ENCODE measurements at places on chromosomes 4 and X. TPM values are rescaled to one million over a fixed set of nuclear protein-coding genes. Genes with fewer than 3 reads are reported as not detected.

Gene ASB11
- not detected for total RNA-seq

Gene SLIT2
- total RNA-seq, result 2.4 TPM

Gene NSUN7
- total RNA-seq, result 0.87 TPM

Gene RHOXF2B
- not detected for total RNA-seq

Gene MUC7
- total RNA-seq, result not detected

Gene RTL5
- total RNA-seq, result 0.44 TPM

Gene SPATA4
- total RNA-seq, result not detected

Gene EXOC1L
- not detected for total RNA-seq

Gene RNF175
- total RNA-seq, result not detected

Gene SUPT20HL2
- total RNA-seq, result not detected

Gene SLC34A2
- not detected for total RNA-seq

Gene CCKAR
- total RNA-seq, result not detected

All from mammary microvascular endothelial cell (primary cell).